ENCODE measurements at places on chromosomes 7 and 10.
A peak's percentile ranks its signal among the peaks of the same experiment; 100 is the strongest.

GRCh38 chr7:54985426-54986330 is 33.1 kb upstream of the EGFR start:
- DNase-seq: no peak

- DNase-seq: no peak
Measured at GRCh38 chr7:134828361-134828760, 48.9 kb downstream of the CALD1 start.

DNA sequence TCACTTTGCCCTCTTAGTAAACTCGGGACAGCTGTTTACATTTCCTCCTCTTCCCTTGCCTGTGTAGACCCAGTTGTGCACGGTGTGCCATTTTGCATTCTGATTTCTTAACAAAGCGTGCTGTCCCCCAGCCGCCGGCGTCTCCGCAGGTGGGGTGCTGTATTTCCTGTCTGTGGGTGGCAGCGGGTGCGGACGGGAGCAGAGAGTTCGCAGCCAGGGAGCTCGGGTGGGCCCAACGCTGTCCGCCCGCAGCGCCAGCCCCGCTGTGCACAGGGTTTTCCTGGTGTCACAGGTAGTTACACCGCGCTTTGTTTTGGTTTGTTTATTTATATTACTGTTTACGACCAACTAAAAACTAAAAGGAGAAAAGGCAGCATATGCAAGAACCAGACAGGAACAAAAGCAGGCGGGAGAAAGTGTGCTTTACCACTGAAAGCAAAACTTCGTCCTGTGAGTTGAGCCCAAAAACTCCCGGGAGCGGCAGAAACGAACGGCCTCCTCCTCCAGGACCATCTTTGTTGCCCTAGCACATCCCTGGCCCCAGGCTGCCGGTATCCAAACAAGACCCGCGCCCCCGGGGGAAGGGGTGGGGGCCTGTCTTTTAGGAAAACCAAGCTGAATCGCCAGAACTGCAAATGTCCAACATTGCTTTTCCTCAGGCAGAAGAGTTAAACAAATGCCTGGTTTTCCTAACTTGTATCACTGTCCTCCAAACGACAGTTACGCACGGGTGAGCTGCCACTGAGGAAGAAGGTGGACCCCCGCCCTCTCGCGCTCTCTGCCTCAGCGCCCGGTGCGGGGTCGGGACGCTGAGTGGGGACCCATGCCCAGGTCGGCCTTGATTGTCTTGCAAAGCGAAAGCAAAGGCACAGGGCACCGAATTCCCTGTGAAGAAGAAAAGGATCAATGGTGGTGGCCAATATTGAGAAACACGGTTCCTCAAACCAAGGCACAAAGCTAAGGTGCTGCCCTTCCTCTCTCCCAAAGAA is 45.9 kb upstream of the DRGX start:
- DNase-seq: no peak

- peak; percentile 56 for DNase-seq
Measured at GRCh38 chr7:155758348-155758747, 53.9 kb downstream of the SHH start.

- DNase-seq: no peak
Measured at GRCh38 chr7:115822801-115823200, 207.8 kb downstream of the TFEC start.

DNA sequence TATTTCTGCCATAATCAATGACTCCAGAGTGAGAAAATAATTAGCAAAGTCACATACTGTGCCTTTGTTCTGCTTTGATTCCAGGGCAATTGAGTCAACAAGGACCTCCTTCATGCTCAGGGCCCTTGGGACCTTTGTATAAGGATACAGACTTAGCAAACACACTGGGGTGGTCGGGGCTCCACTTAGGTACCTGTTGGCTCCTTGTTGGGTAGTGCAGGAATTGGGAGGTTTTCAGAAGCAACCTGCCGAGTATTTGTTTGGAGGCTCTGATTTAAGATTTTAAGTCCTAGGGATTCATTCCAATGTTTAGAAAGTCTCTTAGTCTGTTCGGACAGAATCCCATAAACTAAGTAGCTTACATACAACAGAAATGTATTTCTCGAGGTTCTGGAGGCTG is 3.0 kb downstream of the ADCK2 start:
- DNase-seq: no peak

GRCh38 chr7:137958470-137959431 is 43.1 kb downstream of the CREB3L2 start:
- DNase-seq: no peak

GRCh38 chr10:106011250-106011649 is 1153.3 kb downstream of the SORCS1 start:
- DNase-seq: no peak

DNA sequence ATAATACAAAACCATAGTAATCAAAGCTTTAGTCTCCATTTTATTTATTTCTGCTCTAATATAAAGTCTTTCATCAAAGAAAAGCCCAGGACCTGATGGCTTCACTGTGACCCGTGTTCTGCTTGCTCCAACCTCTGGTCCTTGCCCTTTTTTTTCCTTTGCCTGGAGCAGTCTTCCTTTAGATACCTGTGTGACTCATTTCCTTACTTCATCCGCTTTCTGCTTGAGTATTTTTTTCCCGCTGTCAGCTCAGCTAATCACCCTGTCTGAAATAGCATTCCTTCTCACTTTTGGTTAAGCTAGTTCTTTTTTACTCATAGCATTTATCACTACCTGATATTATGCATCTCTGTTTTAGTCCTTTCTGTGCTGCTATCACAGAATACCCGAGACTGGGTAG is 194.8 kb downstream of the ABCA13 start:
- DNase-seq: peak; percentile 37

DNA sequence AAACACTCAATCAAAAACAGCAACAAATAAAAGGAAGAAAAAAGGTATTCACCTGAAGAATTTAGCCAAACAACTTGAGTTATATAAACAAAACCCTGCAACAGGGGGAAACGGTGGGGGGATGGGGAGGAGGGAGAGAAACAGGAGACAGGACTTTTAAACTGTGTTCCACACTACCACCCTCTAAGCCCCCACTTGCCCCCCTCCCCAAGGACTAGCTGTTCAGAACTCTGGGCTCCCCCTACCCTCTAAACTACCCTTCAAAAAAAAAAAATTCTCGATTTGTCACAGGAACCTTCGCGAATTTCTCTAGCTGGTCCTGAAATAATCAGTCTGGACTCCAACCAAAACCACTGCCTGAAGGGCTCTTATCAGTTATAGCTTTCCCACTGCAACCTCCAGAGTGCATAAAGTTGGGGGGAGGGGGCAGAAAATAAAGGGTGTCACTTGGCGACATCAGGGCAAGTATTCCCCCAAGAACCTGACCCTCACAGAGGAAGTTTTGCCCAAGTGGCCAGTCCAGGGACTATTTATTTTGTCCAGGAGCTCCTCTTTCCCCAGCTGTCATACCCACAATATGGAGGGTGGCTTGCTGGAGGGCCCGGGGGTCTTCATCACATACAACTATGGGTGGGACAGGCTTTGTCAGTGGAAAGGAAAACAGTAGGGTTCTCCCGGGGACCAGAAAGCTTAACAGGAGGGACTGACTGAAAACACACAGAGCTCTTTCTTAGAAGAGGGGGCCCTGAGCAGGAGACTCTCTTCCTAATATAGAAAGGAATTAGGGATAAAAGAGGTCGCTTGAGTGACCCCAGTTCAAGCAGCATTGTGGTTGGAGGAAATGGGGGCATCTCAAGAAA is 1.3 kb downstream of the UBE2H start:
- DNase-seq: peak; percentile 53

- peak; percentile 17 for DNase-seq
Measured at GRCh38 chr10:90007226-90007625, 305.8 kb downstream of the KIF20B start.

DNA sequence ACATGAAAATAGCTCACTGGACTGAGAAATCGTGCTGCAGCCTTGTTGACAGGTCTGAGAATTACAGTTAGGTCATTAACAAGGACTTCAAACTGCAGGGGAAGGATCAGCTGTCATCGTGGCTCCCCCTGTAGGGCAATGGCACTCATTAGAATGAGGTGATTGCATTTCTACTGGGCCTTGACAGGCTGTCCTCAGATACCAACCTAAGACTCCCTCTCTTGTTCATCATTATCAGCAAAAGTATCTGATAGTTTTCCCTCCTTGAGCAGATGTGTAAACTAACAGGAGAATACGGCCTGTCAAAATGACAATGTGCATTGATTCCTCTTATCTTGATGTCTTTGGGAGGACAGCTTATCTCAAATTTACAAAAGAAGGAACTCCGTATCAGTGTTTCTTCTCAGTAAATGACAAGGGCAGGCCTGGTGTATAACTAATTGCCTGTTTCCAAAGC is 648.5 kb upstream of the LRRN3 start:
- DNase-seq: peak; percentile 89

DNA sequence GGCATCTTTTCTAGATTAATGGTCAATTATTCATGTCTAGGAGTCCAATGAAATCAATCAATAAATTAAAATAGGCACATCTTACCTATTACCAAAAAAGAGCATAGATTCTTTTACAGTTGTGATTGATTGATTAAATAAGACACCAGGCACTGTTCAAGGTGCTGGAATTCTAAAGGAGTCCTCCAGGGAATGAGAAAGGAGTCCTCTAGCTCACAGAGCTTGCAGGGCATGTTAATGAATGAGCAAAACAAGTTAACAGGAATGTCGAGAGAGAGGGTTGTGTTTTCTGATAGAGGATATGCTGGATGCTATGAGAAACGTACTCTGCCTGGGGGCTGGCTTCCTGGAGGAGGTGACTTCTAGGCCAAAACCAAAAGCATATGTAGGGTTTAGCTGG is 191.4 kb downstream of the BMPER start:
- peak; percentile 38 for DNase-seq

GRCh38 chr10:36057180-36057579 is 415.1 kb upstream of the FZD8 start:
- DNase-seq: no peak

- DNase-seq: peak; percentile 74
Measured at GRCh38 chr10:95363303-95363912, 72.6 kb upstream of the PDLIM1 start.

GRCh38 chr7:36496576-36496975 is 106.9 kb downstream of the ANLN start:
- DNase-seq: no peak

DNA sequence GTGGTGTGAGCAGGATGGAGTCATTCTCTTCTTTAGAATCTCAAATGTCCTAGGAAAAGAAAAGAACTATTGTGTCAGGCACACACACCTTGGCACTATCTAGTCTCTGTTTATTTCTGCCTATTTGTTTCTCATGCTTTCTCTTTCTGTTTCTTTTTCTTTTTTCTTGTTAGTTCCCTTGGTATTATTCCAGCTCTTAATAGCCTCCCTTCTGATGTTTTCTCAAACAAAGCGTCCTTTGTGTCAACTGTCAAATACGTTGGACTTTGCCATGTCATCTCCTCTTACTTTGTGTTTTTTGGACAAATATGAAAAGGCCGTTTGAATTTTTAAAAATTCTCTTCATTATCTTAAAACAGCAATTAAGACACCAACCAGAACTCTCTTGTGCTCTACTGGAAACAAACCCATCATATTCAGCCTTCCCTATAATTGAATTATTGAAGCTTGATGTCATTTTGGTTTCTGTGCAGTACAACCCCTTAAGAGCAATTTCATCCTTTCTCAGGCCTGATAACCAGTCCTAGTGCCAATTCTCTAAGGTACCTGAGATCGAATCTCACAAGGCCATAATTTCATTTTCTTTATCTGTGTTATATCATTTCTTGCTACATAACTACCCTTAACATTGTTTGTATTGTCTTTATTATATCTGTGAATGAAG is 497.8 kb upstream of the NRP1 start:
- DNase-seq: no peak

GRCh38 chr10:81096558-81096957 is 558.9 kb downstream of the SH2D4B start:
- no peak for DNase-seq

GRCh38 chr7:140156460-140157080 is 20.2 kb downstream of the KDM7A start:
- DNase-seq: peak; percentile 54

DNA sequence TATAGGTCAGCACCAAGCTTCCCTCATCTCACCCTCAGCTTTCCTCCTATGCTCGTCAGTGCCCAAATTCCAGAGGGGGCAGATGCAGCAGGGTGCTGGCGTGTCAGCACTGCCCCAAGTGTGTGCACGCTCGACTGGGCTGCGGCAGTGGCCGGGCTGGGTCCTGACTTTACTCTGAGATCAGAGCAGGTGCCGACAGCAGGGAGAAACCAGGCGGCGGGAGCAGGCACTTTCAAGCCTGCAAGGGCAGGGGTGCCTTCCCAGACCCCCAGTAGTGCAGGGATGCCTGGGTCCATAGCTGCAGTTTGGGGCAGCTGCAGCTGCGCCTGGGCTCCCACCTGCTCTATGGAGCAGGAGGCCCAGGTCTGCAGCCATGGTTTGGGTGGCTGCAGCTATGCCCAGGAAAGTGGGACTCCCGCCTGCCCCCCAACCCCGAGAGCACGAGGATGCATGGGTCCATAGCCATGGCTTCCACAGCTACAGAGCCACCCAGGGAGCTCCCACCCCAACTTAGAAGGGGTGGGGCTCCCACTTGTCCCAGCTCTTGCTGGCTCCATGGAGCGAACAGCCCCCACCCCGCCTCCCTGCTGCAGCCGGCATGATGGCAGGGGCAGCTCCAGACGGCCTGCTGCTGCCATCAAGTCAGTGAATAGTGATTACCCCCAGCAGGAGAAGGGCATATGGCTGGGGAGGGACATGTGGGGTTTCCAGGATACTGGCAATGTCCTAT is 199.2 kb upstream of the KMT2E start:
- DNase-seq: no peak

DNA sequence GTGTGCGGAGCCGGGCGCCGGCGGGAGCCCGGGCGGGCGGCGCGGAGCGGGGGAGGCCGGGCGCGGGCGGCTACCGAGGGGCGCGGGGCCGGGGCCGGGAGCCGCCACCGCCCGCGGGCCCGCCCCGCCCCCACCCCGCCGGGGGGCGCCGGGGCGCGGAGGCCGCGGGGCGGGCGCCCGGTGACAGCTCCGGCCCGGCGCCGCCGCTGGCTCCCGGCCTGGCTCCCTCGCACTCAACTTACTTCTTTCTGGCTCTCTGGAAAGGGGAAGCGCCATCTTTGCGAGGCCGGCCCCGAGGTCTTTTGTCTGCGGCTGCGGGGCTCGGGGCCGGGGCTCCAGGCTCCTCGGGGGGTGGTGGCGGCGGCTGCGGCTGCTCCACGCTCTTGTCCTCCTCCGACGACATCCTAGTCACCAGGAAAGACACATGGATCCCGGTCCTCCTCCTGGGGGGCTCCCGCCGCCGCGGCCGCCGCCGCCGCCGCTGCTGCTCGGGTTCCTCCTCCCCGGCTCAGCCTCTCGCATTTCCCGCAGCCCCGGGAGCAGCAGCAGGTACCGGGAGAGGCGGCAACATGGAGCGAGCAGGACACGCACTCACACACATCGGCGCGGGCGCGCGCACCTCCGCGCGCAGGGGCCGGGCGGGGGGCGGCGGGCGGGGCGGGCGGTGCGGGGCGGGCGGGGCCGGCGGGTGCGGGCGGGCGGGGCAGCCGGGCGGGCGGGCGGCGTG is at the start of gene KMT2C:
KMT2C (minus strand) TSS at position 620 of the 727 bp plus-strand sequence; CDS start at position 403, 217 bp downstream.
- DNase-seq: peak; percentile 46

- DNase-seq: peak; percentile 37
Measured at GRCh38 chr10:121648059-121648458, 49.8 kb upstream of the FGFR2 start.

GRCh38 chr7:151890355-151891004 is 13.6 kb upstream of the PRKAG2 start:
- DNase-seq: no peak

- peak; percentile 12 for DNase-seq
Measured at GRCh38 chr7:128154504-128154903, 86.6 kb upstream of the LEP start.
